GM23338 (cell line): ENCODE measurements at places on chromosomes 3 and 15.
A peak's percentile ranks its signal among the peaks of the same experiment; 100 is the strongest.

DNA sequence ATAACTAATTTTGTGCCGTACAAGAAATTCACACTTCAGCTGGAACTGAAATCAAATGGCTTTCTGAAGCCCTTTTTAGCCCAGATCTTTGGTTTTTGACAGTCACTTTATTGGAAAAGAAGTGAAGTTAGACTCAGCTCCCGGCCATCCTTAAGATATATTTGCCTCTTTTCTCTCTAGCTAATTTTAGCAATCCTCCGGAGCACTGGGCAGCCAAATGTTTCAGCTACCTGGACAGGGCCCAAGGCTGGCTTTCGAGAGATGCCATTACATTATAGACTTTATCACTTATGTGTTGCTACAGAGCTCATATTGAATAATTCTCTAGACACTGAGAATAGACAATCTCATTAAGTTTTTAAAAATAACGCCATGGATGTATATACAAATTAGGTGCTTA lies 28.5 kb upstream of the RPL39L start:
- DNase-seq, result no peak

- DNase-seq, result no peak
These were observed 65.1 kb upstream of the LEKR1 start for GRCh38 chr3:156761007-156761406.

GRCh38 chr3:109187390-109187789 lies 50.9 kb downstream of the C3orf85 start:
- DNase-seq, result peak; percentile 28

DNA sequence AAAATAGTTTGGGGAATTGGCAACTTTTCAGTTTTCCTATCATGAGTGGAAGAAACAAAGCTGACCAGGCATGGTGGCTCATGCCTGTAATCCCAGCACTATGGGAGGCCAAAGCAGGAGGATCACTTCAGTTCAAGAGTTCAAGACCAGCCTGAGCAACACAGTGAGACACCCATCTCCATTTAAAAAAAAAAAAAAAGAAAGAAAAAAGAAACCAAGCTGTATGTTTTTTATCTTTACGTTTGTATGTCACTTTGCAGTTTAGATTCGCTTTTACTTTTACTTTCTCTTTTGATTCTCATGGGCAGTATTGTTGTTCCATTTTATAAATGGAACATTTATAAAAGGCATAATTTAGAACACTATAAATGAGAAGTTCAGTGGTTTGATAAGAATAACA lies 31.2 kb upstream of the TNIK start:
- no peak for DNase-seq

GRCh38 chr15:67096546-67097294 lies 31.3 kb downstream of the SMAD3 start:
- DNase-seq, result no peak

- DNase-seq, result no peak
These were observed 26.6 kb downstream of the SLC24A5 start for GRCh38 chr15:48147358-48147757.

DNA sequence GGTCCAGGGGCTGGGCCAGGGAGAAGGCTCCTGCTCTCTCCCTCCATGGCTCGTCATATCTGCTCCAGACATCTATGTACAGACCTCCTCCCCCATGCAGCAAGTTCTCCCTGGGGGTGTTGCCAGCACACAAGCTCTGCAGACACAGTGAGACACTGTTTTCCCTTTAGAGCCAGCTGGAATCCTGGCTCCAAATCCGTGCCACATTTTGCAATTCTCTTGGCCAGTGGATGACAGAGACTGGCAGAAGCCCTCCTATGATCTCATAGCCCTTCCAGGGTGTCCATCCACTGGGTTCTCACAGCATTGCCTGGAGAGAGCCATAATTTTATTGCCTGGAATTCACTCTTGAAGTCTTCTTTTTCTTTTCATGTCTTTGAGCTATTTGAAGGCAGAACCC lies 203.9 kb downstream of the TLE3 start:
- DNase-seq, result peak; percentile 28

- DNase-seq, result peak; percentile 76
These were observed 11.3 kb upstream of the NIPA2 start for GRCh38 chr15:22827125-22827524.

- peak; percentile 34 for DNase-seq
These were observed 82.0 kb upstream of the TBL1XR1 start for GRCh38 chr3:177279118-177279815.

GRCh38 chr3:32685543-32686185 lies 676 bp downstream of the CNOT10 start:
- no peak for DNase-seq

DNA sequence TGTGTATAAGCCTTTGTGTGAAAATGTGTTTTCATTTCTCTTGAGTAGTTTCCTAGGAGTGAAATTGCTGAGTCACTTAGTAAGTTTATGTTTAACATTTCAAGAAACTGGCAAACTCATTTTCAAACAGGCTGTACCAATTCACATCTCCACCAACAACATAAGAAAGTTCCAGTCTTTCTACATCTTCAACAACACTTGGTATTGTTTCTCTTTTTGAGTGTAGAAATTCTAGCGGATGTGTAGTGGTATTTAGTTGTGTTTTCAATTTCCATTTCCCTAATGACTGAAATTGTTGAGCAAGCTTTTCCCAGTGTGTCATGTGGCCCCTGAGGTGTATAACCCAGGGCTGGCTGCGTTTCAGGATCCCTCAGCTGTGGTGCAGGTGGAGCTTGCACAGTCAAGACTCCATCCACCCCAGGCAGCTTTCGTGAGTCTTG lies 258.5 kb downstream of the PDCD6IP start:
- DNase-seq, result no peak

DNA sequence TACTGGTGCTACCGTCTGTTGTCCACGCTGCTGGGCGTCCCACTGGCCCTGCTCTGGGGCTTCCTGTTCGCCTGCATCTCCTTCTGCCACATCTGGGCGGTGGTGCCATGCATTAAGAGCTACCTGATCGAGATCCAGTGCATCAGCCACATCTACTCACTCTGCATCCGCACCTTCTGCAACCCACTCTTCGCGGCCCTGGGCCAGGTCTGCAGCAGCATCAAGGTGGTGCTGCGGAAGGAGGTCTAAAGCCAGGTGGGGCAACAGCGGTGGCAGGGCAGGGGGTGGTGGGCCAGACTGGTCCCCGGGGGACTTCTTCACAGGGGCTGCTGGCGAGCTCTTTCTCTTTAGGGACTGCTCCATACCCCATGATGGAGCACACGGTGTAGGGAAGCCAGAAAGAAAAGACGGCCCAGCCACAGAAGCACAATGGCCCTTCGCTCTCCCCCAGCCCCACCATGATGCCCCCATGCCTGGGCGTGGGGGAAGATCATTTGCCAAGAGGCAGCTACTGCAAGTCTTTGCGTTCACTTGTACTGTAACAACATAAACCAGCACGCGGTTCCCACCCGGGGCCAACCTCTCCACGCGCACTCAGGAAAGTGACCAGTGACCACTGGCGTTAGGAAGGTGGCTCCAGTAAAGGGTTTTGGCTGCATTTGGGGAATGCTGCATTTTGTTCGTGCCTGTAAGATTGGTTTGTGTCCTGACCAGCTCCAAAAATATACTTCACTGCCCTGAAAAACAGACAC lies 12.2 kb downstream of the CAV3 start:
- no peak for DNase-seq

DNA sequence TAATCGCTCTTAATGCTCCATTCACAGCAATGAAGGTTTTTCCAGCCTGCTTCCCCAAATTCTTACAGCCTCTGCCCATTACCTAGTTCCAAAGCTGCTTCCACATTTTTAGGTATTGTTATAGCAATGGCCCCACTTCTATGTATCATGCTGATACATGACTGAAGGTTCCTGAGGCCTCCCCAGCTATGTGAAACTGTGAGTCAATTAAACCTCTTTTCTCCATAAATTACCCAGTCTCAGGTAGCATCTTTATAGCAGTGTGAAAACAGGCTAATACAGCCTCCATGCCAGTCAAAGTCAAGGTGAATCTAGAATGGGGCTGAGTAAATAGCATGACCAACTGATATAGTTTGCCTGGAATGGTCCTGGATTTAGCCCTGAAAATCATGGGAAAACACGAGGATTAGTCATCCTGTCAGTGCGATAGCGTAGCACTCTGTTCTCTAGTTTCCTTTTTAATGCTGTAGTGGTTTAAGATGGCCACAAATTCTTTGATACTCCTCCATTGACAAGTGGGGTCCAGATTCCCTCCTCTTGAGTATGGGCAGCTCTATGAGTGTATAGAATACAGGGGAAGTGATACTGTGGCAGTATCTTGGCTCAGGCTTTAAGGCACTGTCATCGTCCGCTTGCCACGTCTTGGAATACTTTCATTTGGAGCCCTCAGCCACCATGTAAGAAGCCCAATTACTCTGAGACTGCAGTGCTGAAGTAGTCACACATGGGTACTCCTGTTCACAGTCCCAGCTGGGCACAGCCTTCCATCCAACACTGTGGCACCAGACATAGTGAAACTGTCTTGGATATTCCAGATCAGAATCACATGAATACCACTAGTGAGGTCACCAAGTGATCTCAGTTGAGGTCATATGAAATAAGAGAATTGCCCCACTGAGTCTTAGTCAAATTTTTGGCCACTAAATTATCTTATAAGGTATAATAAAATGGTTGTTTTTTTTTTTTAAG lies 94.0 kb upstream of the PLCL2 start:
- DNase-seq, result no peak

DNA sequence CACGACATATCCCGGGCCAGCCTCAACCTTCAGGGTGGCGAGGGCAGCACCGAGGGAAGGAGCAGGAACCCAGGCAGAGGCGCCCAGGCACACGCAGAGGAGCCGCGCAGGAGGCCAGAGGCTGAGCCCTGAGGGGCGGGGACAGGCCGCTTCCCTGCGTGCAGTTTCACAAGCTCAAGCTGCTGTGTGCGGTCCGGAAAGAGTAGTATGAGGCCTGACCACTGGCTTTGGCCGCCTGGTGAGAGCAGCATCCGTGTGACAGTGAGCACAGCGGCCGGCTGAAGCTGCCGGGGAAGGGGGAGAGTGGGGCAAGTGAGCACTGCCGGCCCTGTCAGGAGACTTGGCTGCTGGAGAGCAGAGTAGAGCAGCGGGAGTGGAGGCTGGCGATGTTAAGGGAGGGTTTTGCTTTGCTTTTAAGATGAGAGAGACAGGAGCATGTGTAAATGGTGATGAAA lies 8.7 kb downstream of the ZDHHC19 start:
- DNase-seq, result peak; percentile 41

- no peak for DNase-seq
These were observed 95.0 kb downstream of the MYLK start for GRCh38 chr3:123789160-123789559.

GRCh38 chr3:49349348-49350114 lies 8.6 kb downstream of the GPX1 start:
- DNase-seq, result no peak

GRCh38 chr3:127786353-127787070 lies 35.8 kb downstream of the MGLL start:
- DNase-seq, result no peak

GRCh38 chr3:122612696-122613095 lies 35.2 kb downstream of the PARP15 start:
- no peak for DNase-seq

DNA sequence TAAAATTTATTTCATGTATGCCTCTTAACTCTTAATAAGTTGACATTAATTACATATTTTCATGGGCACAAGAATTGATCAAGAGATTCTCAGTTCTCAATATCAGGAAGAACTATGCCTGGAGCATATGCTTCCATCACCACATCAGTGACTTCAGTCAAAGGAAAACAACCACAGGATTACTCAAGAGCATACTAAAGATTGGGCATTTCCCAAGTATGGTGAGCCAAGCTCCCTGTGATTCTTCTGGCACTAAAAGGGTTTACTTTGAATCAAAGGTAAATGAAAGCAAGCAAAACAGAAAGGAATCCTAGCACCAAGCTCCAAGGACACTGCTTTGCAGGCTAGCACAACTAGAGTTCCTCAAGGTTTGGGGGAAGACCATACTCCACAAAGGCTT lies 44.6 kb downstream of the FMN1 start:
- DNase-seq, result no peak

DNA sequence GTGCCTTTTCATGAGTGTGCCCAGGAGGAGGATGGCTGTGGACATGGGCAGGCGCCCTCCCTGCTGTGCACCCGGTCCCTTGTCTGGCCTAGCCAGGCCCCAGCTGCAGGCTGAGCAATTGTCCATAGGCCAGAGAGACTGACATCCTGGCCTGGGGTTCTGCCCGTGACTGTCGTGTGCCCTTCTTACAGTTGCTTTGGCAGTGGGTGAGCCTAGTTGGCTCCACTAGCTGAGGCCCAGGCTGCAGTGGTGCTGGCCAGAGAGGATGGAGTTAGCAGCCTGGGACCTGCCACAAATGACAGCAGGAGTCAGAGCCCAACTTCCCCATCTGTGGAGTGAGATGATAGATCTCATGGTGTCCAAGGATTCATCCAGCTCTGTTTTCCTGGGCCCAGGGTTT lies 9.0 kb upstream of the CHRNB4 start:
- no peak for DNase-seq

DNA sequence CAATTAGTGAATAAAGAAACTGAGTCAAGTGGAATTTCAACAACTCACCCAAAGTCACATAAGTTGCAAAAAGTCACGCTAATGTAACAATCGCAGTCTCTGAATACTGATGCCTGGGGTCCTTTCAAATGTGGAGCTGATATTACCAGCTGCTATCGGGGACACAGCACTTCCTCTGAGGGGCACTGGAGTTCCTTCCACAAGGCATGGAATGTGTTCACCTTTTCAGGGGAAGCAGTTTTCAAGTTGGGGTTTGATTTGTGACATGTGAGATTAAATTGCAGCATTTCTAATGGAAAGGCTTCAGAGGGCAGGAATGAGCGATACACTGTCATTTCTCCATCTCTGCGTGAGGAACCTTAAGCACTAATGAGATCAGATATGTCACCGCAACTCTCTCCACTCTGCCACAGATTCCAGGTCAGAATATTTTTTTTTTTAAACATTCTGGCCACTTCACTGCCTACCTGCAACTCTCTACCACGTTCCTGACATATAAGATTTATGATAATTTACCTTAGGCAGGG lies 807.2 kb upstream of the CFAP20DC start:
- DNase-seq, result no peak

DNA sequence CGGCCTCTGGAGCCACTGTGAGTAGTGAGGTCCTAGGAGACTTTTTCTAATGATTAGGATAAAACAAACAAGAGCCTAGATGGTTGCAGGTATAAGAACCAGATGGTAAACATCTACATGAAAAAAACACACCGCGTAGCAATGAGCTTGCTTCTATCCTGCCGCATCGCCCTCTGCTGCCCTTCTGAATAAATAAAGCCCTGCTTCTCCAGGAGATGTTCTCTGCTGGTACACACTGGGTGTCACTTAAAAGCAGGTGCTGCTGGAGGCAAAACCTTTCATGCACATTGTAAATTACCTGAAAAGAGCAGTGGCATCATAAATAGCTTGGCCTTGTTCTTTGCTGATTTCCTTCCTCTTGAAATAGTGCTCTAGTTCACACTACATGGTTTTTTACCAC lies 164.4 kb upstream of the TOPAZ1 start:
- peak; percentile 62 for DNase-seq
